ENCODE measurements at places on chromosomes 13 and 19. TPM values are rescaled to one million over a fixed set of nuclear protein-coding genes. Genes with fewer than 3 reads are reported as not detected.

EBI3 gene
- polyA plus RNA-seq: 0.72 TPM

ACTMAP gene
- 12.7 TPM for polyA plus RNA-seq

DMKN gene
- 4.2 TPM for polyA plus RNA-seq

NDUFB7 gene
- polyA plus RNA-seq: 149 TPM

RPL18 gene
- polyA plus RNA-seq: 1,775 TPM

PSG5 gene
- polyA plus RNA-seq: 0.18 TPM
